ENCODE measurements at places on chromosomes 6 and 20.

DNA sequence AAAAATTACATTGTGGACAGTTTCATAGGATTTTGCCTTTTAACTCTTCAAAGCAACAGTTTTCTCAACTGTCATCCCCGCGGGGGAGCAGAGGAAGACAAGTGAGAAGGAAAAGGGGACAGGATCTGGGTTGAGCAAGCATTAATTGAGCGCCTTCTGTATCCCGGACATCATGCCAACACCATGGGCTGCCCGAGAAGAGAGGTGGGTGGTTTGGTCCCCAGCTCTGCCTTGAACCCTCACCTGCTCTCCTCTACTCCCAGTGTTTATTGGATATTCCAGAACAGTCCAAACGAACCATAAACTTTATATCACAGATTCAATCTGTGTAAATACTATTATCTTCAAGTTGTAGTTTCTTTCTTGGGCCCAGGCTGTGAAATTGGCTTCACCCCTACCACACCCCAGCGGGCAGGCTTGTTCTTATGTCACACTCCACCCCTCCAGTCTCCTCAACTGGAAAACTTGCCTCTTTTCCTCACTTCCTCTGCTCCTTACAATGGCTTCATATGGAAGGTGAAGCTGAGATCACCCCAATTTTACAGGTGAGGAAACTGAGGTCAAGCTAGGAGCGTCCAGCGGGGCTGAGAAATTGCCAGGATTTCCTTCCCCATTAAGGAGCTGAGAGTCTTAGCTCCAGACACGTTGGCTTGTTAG, 6.0 kb downstream of the PCK1 start:
- no peak for DNase-seq

- no peak for DNase-seq
Measured at GRCh38 chr6:12401200-12401599, 111.0 kb downstream of the EDN1 start.

DNA sequence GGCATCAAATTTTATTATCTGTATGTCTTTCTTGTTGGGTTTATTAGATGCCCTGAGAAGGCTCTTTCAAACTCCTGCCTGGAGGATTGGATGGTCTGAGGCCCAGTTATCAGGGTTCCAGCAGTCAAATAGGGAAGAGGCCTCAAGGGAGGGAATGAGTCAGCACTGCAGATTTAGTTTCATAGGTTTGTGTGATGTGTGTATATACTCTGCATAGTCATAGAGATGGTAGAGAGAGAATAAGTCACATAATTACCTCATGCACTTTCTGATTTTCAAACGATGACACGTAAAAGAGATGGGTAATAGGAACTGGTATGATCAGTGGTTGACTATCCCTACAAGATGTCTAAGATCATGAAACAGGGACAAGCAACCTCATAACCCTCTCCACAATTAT, 82.1 kb downstream of the ADAT2 start:
- no peak for DNase-seq

- DNase-seq, result no peak
Measured at GRCh38 chr6:117545161-117545595, 57.1 kb downstream of the GOPC start.

DNA sequence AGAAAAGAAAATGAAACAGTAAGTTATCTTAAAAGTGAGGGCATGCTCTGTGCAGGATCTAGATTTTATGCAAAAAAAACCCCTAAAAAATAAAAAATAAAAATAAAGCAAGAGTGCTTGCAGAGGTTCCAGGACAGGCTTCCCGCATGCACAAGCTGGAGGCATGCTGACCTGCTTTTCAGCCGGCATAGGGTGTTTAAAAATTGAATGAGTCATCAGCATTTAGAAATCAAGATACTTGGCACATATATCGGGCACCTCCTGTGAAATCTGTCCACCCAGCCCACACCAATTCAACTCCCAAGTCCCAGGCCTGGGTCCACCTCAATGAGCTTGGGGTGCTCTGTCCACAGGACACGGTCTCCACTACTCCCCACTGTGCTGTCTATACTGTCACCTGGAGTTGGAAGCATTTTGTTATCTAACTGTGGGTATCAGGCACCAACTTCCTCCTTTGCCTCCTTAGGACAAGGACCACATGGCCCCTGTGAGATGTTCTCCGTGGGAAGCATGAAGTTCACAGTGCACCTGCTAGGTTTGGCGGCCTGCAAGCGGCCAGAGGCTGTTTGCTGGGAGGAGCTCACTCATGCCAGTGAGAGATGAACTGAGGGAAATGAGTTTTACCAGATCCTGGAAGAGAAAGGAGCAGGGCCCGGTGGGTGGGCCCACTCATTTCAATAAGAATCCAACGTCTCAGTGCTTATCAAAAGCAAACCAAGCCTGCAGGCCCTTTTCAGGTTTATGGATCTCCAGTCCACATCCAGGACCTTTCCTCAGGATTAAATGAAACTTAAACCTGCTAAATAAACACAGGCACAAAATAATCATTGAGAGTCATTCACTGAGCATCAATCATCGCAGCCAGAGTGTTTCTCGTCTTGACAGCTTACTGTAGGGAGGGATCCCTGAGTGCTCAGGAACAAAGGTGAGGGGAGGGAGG, 121.1 kb downstream of the FOXA2 start:
- DNase-seq, result no peak

DNA sequence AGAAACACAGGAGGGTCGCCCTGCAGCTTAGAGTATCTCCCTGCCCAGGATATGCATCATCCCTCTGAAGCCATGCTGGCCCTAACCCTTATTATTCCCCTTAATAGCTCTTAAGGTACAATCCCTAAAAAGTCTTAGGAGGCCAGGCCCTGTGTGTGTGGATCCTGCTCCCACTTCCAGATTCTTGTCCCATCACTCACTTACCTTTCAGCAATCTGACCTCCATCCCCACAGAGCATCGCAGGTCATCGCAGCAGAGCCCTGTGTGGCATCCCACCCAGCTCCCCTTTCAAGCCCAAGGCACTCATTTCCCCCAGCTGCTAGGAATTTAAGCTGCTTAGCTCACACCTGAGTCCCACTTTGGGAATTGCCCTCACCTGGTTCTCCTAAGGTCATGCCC, 223.8 kb upstream of the SMLR1 start:
- no peak for DNase-seq

GRCh38 chr20:3307078-3307477, 68.1 kb upstream of the SLC4A11 start:
- no peak for DNase-seq

DNA sequence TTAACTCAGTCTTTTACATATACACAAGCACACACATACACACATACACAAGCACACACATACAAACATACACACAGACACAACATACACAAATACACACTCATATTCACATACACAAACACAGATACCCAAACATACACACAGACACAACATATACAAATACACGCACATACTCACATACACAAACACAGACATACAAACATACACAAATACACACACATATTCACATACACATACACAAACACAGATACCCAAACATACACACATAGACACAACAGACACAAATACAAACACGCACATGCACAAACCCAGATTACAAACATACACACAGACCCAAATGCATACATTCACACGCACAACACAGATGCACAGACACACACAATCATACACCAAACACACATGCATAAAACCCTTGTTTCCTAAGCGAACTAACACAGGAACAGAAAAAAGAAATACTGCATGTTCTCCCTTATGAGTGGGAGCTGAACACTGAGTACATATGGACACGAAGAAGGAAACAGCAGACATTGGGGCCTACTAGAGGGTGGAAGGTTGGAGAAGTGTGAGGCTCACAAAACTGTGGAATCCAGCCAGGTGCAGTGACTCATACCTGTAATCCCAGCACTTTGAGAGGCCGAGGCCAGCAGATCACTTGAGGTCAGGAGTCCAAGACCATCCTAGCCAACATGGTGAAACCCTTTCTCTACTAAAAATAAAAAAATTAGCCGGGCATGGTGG, 34.2 kb downstream of the PIM1 start:
- no peak for DNase-seq

DNA sequence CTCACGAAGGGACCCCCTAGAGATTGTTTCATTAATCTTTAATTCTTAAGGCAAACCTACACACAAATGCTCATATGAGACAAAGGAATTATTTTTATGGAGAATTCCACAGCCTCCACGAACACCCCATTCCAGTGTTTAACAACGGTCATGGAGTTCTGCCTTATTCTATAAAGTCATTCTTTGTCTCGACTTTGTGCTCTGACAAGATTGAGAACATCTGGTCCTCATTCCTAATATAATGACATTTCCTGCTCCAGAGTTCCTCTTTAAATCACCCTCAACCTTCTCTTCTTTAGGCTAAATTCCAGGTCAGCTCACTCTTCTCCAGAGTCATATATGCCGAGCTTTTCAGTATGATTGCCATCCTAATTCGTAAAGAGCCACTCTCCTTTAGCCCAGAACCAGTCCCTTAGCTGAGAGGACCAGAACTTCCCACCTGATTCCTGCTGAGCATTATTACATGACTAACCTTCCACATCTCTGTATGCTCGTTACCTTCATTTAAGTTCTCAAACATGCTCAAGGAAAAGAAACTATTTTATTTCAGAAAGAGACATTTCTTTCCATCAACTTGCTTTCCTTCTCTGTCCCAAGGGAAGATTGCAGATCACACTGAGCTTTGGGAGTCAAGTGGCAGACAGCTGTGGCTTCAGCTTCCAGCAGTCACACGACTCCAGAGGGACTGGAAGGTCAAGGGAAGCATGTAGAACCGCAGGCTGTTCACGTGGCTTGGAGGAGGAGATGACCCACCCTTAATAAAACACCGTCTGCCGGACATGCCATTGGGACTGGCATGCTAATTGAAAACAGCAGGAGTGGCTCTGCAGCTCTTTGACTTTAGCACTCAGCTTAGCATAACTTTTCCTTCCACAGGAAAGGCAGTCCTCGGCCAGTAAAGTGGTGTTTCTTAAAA, 467.1 kb upstream of the HSF2 start:
- DNase-seq, result no peak

DNA sequence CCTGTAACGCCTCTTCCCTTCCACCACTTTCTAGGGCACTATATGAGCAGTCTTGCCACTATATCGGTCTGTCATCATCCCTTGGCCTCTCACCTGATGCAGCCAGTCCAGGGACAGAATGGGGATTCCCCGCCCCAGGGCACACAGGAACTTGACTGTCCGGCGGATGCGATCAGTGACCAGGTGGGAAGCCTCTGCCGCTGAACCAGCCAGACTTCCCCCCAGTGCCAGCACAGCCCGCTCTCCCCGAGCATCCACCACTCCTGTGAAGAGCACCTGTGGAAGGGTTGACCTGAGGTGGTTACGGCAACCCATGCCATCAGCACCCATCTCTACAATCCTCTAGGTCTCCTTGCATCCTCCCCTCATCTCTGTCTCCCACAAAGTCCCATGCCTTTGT, 12.2 kb upstream of the NRM start:
- DNase-seq, result no peak

DNA sequence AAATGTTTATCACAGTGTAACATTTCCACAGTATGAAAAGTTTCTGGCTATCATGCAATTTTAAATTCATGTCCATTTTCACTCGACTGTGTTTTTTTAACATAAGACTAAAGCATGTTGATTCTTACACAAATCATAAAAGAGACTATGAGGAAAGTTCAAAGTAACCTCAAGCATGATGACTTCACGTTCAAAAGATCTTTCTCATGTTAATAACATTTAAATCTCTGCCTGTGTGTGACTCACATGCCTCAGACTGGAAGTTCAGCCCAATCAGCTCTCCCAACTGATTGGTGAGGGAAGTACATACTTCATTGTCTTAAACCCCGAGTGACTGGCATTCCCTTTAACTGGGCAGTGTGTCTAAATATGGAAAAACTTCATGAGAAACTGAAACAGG, 37.4 kb downstream of the ATXN1 start:
- no peak for DNase-seq

DNA sequence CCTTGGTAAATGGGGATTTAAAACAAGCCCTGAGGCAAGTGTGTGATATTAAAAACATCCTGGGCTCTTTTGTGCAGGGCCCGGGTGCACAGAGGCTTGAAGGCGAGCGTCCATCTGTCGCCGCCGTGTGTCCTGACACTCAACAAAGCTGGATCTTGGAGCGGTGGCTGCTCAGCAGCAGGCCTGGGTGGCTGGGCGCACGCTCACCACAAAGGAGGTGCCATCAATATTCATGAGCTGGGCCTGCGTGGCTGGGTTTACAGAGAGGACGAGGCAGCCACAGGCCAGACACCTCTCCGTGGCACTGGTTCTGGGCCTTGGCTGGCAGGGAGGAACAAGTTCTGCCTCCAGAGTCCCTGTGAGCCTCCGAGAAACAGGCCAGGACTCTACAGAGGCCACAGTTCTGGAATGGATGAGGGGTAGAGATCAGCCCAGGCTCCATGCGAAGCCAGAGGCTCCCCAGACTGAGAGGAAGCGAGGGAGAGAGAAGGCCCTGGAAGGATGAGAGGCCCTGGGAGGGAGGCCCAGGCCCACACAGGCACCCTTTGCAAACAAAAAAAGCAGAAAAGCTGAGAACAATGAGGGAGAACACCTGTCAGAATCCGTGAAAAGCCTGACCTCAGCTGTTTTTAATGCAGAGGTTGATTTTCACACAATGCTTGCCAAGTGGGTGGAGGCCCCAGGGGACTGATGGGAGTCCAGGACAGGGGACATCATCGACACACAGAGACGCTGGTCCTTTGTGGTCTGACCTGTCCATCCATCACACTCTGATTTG, 21.9 kb downstream of the BHLHE23 start:
- DNase-seq, result no peak

GRCh38 chr6:116268589-116269293, 11.0 kb downstream of the TSPYL1 start:
- DNase-seq, result no peak
